ENCODE measurements at places on chromosomes 13 and 19. TPM values are rescaled to one million over a fixed set of nuclear protein-coding genes. Genes with fewer than 3 reads are reported as not detected.

Gene SHFL
- 27.1 TPM for total RNA-seq

Gene FCAR
- not detected for total RNA-seq

Gene KIR3DL2
- total RNA-seq: not detected

Gene NCR1
- total RNA-seq: not detected

Gene MCF2L
- 0.36 TPM for total RNA-seq

Gene VSTM2B
- not detected for total RNA-seq

Gene RXFP2
- total RNA-seq: not detected

Gene ZNF730
- 0.26 TPM for total RNA-seq

Gene ARID3A
- 16.1 TPM for total RNA-seq

Gene ZFP82
- 8.5 TPM for total RNA-seq

Gene NLRP9
- total RNA-seq: not detected

Gene FLT1
- 3.8 TPM for total RNA-seq

Gene FREM2
- under 0.01 TPM for total RNA-seq

Gene SSC5D
- 40.5 TPM for total RNA-seq

Gene NKPD1
- 0.26 TPM for total RNA-seq

Gene ALOX5AP
- total RNA-seq: not detected

Gene FBXO17
- total RNA-seq: 27.2 TPM

Gene FGF22
- not detected for total RNA-seq

Gene TEX101
- total RNA-seq: not detected

Gene JAK3
- 7.1 TPM for total RNA-seq

Gene ZNF530
- 2.3 TPM for total RNA-seq

Gene TMEM150B
- not detected for total RNA-seq

Gene BRME1
- total RNA-seq: 0.99 TPM

Gene SYT3
- total RNA-seq: 0.20 TPM

Gene FAM216B
- total RNA-seq: not detected

Gene POGLUT2
- total RNA-seq: 28.9 TPM
